ENCODE measurements at places on chromosomes 16 and 17.

DNA sequence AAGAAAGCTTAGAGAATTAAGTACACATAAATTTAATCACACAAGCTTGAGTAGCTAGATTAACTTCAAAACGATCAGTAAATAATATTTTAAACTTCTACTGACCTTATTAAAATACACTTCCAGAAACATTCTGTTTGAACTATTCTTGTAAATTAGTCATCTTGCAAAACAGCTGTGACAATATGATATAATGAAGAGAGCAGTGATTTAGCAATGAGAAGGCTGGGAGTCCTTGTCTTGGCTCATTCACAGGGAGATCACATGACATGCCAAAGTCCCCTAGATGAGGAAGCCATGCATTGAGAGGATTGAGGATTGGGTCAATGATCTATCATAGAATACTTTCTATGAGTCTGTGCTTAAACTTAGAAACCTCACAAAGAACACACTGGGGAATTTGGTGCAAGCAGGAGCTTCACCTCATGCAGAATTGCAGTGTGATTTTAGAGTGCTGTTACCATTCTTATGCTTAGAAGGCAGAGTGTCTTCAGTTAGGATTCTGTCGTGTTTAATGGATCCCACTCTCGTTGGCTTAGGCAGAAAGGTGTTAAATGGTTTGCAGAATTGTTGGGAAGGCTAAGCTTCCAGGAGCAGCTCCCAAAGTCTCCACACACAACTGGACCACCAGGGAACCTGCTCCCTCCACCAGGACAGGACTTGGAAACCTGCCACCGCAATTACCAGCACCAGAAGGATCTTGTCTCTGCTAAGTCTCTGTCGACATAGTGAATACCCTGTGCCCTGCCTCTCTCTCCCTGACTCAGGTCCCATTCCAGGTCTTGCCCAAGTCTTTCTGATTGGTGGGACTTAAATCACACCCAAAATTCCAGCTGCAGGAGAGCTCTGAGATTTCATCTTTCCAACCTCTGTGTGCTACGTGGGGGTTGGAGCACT, 87.1 kb downstream of the USP22 start:
- no peak for DNase-seq

DNA sequence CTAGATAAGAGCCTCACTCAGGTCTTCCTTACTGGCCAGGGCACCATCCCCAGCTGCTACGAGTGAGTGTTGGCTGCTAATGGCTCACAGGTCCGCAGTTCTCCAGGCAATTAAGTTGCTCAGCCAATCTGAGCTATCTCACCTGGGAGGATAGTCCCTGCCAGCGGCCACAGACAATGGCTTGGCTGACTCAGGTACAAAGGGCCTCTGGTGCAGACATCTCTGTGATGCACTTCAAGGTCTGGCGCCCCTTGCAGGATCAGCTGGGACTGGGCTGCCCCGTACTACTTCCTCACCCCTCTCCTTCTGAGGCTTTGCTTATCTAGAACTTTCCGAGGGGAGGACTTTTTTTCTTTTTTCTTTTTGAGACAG, 49.2 kb upstream of the EMP2 start:
- DNase-seq: no peak

GRCh38 chr16:52404546-52404945, 142.4 kb downstream of the TOX3 start:
- no peak for DNase-seq

DNA sequence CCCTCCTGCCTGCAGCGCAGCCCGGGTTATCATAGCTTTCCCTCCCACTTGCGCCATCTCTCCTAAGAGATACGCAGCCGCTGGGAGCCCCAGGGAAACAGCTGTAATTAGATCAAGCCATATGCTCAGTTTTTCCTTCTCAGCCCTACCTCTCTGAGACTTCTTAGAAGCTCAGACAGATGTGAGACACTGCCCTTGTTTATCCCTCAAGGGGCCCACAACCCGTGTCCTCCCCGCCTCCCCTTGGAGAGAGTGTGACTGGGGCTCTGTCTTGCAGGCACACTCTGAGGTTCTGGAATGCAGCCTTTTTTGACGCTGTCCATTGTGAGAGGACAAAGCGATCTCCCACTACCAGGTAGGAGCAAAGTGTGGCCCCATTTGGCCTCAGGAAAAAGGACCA, 31.2 kb downstream of the CIBAR2 start:
- no peak for DNase-seq

GRCh38 chr17:35287286-35287811, 44.5 kb downstream of the SLFN5 start:
- no peak for DNase-seq

DNA sequence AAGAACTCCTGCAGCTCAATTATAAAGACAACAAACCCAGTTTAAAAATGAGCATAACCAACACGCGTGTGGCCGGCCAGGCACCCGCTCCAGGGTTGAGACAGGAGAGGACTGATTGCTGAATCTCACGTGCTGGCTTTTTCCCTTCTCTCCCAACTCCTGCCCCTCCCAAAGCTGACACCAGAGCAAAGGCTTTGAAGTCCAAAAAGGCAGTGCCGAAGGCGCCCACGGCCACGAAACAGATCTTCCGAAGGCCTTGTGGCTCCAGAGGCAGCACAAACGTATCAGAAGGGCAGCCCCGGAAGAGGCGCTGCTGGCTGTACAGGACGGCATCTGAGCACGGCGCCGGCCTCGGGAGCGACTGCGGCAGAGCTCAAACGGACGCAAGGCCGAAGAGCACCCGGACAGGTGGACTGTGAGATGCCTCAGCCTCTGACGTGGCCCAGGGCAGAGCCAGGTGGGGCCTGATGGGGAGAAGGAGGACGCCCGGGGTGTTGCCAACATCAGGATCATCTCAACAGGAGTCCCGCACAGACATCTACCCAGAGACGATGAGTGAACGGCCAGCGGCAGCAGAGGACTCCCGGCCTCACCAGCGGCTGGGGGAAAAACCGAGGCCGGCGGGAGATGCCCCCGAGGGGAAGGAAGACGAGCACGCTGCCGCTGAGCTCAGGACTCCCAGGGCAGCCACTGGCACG, 10.5 kb downstream of the CLCN7 start:
- no peak for DNase-seq

GRCh38 chr17:42795061-42795460, 3.4 kb downstream of the COA3 start:
- DNase-seq: no peak

- no peak for DNase-seq
These were observed 431 bp downstream of the DYNC1LI2 start for GRCh38 chr16:66751053-66751302.

GRCh38 chr17:79201119-79201518, 126.5 kb downstream of the ENGASE start:
- DNase-seq: no peak

DNA sequence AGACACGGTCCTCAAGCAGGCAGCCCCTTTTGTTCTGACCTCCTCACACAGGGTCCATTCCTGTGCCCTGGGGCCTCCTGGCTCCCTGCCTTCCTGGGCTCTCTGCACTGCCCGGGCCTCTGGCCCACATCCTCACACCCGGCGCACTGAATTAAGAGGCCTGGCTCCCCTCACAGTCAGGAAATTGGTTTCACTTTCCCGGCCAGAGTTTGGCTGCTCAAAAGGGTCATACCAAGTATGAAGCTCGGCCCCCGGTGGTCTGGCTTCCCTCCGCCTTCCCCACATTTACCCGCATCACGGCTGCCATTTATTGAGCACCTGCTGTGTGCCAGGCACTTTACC, 220.0 kb downstream of the NTN1 start:
- no peak for DNase-seq

- DNase-seq: peak; percentile 16
These were observed 118.1 kb downstream of the ENGASE start for GRCh38 chr17:79192503-79193351.

All from stimulated activated CD4-positive, alpha-beta T cell treated with anti-CD3 and anti-CD28 coated beads, Interleukin-1b, Interleukin-23, amount 100 ng/mL, for 48 hours (primary cell).